Skeletal muscle cell (primary cell): ENCODE measurements at places on chromosomes 2 and 18.

- DNase-seq = no peak
These were observed 43.4 kb downstream of the KIAA1328 start for GRCh38 chr18:36872329-36872728.

- DNase-seq = peak; percentile 65
These were observed 7.7 kb downstream of the MGAT5 start for GRCh38 chr2:134261398-134262131.

GRCh38 chr2:179558010-179558934, 293.6 kb upstream of the SESTD1 start:
- no peak for DNase-seq

DNA sequence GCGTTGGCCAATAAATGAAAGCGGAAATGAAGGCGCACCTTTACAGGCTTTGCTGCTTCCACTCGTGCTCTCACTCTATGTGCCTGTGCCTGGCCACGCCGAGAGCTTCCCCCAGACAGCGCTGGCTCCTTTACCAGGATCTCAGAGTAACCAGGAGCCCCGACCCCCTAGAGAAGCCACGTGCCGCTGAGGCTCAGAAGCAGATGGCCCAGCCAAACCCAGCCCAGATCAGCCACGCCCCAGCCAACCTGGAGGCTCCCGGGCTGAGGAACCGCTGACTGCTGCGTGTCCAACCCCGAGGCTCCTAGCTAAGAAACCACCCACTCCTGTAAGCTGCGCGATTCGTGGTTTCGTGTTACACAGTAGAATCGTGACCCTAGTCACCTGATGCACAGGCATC, 199.3 kb downstream of the NCK2 start:
- DNase-seq = no peak

GRCh38 chr2:133518700-133519344, 49.4 kb downstream of the NCKAP5 start:
- DNase-seq = no peak
